ENCODE measurements at places on chromosomes 16 and 17.

DNA sequence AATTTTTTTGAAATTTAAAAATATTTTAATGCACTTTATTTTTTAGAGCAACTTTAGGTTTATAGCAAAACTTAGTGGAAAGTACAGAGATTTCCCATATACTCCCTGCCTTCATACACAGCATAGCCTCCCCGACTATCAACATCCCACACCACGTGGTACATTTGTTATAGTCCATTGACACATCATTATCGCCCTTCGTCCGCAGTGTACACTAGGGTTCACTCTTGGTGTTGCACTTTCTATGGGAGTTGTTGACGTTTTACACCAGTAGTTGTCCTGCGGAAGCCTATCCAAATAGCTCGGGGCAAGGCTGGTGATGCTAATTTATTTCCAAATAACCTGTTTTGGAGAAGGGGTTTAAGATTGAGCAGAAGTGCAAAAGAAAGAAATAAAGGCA is 52.6 kb downstream of the MYH3 start:
- no peak for DNase-seq

GRCh38 chr16:27625050-27625697 is 75.2 kb downstream of the KATNIP start:
- peak; percentile 53 for DNase-seq

DNA sequence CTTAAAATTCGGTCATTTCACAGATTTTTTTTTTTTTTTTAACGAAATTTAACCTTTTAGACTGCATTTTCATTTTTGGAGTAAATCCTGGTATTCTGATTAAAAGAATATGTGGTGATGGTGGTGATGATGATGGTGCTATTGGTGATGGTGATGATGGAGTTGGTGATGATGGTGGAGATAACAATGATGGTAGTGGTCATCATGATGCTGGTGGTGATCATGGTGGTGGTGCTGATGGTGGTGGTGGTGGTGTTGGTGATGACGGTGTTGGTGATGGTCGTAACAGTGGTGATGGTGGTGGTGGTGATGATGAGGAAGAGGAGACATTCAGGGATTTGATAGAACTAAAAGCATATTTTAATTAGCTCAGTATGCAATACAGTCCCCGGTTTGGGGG is 84.0 kb downstream of the TNRC6C start:
- no peak for DNase-seq

DNA sequence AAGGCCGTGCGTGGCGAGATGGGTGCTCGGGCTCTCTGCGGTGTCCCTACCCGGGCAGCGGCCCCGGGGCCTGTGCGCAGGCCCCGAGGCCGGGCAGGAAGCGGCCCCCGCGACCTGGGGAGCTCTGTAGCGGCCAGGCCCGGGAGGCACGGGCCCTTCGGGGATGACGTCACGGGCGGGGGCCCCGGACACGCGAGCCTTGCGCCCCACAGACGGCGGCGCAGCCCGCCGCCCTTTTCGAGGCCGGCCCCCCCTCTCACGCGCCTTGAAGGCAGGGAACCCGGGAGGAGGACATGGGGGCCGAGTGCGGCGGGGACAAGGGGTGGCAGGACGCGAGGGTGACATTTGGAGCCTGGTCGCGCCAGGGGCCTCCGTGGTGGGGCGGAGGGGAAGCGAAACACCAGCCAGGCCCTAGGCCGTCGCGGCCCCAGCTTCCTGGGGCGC is 1.1 kb downstream of the RAI1 start:
- DNase-seq: peak; percentile 28

DNA sequence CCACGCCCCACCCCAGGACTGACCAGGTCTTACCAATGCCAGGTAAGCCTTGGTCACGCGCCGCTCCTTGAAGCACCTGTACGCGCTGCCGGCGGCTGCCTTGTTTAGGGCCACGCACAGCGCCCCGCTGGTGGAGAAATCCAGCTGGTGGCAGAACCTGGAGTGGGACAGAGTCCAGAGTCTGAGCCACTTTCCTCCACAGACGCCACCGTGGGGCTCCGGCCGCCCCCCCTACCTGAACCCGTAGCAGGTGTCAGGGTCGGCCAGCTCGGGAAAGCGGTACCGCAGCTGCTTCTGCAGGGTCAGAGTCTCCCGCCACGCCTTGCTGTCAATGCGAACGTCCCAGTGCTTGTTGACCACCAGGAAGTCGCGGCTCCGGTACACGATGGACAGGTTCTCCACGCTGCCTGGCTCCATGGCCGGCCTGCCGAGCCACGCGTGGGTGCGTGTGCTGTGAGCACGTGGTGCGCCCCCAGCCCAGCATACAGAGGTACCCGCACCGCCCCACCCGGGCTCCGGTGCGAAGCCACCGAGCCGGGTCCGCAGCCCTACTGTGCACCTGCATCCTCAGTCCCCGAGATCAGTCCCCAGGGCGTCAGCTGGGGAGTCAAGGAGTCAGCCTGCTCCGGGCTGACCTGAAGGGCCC is 737 bp downstream of the RPUSD1 start:
- no peak for DNase-seq

GRCh38 chr17:81295676-81296381 is 722 bp upstream of the SLC38A10 start:
- peak; percentile 26 for DNase-seq

GRCh38 chr17:82754297-82755208 is 2.7 kb downstream of the TBCD start:
- DNase-seq: no peak

DNA sequence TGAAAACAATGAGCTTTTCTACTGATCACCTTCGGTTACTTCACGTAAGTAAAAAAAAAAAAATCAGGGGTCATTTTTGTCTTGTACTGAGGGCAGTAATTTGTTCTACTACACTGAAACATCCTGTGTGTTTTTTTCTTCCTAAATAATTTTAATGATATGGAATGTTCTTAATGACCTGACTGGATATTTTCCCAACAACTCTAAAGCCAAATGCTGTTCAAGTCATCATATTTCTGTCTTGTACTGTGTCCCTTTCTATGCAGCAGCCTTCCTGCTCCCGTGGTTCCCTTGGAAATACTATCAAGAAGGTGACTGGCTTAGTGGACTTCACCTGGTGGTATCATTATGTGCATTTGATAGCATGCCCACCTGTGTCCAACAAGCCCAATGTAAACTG is 10.8 kb upstream of the CDR2 start:
- DNase-seq: no peak

DNA sequence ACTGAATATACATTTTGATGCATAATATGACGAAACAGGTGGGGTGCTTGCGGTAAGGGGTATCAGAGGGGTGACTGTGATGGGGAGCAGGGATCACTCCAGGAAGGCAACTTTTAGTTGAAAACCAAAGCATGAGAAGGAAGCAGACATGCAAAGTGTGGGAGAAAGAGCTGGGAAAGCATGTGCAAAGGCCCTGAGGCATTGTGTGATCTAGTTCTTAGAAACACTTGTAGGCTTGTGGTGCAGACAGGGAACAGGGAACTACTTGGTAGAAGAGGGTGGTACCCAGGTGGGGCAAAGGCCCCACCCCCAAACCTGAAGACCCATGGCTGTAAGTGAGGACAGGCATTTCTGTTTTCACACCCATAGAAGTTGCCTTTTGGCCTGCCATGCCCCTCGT is 459.9 kb upstream of the EEF2KMT start:
- DNase-seq: no peak

GRCh38 chr17:57356153-57356718 is 99.9 kb downstream of the MSI2 start:
- DNase-seq: no peak

DNA sequence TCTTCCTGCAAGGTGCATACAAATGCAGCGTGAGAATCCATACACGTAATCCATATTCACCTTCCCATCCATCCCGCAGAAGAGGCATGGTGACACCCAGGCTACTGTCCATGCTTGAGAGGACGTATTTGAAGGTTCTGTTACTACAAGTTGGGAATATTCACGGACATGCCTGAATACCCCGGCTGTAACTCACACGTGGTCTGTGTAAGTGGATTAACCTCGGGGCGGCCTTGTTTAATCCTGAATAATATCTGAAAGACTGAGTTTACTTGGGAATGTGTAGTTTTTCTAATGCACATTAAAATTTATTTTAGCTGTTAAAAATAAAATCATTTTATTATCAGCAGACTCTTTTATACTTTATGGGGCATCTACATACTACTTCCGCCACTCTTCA is 13.1 kb downstream of the CPSF4L start:
- no peak for DNase-seq

- peak; percentile 42 for DNase-seq
These were observed 723 bp downstream of the TRIM37 start for GRCh38 chr17:59105852-59106462.

- peak; percentile 68 for DNase-seq
These were observed 88.2 kb downstream of the WDR59 start for GRCh38 chr16:74896389-74897370.

GRCh38 chr17:65301184-65301583 is 164.0 kb downstream of the RGS9 start:
- DNase-seq: no peak

GRCh38 chr17:70130289-70130688 is 39.0 kb upstream of the KCNJ2 start:
- no peak for DNase-seq

DNA sequence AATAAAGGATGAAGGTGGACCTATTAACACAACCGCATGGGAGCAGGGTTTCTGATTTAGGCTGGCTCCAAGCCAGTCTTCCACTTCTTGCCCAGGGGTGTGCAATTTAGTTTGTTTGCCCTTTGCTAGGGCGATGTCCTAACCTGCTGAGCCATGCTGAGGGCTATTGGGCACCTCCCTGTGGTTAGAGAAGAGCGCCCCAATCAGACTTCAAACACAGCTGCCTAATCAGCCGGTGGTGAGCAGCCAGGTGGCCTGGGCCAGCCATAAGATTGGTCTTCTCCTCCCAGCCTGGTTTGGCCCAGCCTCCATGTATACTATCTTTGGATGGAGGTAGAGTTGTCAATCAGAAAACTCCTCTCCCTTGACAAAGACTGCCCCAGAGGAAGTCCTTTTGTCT is 15.7 kb downstream of the TMEM94 start:
- DNase-seq: no peak

GRCh38 chr16:26987597-26988010 is 79.1 kb upstream of the C16orf82 start:
- DNase-seq: peak; percentile 46

DNA sequence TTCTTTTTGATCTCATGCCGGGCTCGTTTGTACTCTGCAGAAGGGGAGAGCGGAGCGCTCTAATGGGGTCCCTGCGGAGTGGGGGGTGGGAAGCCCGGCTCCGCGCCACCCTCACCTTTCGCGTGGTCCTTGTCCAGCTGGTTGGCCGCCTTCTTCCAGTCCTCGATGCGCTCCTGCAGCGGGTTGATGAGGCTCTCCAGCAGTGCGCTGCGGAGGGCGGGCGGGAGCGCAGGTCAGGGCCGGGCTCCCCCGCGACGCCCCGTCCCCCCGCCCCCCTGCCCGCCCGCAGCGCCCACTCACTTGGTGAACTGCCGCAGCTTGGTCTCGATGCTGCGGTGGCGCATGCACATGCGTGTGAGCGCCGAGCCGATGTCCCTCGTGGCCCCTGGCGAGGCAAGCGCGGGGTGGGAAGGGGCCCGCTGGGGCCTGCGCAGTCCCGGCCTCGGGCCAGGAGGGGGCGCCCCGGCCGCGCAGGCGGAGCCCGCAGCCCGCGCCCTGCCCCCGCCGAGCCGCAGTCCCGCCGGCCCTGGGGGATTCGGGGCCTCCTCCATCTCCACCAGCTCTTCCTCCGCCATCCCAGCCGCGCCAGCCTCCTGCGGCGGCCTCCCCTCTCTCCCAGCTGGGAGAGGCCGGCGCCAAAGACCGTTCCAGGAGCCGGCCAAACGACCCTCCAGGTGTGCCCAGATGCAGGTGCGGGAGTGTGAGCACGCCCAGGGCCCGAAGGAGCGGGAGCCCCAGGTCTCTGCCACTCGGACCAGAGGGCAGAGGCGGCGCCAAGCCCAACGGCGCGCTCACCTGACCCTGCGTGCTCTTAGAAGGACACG is 6.0 kb downstream of the MTSS2 start:
- no peak for DNase-seq

DNA sequence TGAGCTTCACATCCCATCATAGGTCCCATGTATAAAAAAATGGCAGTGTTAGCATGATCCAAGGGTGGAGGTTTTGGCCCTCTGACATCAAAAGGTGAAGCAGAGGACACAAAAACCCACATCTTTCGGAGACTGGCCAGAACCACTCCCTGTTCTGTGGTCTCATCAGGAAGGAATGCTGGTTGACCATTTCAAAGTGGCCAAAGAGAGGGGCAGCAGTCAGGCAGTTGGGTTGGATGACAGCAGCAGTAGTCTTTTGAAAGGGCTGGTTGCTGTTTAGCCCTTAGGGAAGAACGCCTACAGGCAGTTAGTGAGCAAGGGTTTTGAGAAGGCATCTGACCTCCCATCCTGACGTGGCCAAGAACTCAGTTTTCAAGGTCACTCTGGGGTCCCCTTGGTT is 40.5 kb downstream of the LCMT1 start:
- peak; percentile 70 for DNase-seq

DNA sequence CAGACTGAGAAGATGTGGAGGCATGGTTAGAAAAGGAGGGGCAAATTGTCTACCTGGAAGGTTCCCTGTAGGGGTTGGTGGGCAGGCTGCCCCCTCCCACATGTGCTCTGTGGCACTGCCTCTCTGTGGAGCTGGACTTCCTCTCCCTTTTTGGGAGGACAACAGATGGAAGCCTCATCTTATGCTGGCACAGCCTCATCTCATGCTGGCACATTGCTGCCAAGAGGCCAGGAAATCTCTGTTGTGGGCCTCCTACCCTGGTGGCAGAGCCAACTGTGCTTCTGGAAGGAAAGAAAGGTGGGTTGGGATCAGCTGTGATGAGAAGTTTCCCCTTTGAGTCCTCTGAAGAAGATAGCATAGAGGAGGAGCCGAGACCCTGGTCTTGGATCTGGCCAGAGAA is 19.7 kb upstream of the BRD7 start:
- DNase-seq: no peak

DNA sequence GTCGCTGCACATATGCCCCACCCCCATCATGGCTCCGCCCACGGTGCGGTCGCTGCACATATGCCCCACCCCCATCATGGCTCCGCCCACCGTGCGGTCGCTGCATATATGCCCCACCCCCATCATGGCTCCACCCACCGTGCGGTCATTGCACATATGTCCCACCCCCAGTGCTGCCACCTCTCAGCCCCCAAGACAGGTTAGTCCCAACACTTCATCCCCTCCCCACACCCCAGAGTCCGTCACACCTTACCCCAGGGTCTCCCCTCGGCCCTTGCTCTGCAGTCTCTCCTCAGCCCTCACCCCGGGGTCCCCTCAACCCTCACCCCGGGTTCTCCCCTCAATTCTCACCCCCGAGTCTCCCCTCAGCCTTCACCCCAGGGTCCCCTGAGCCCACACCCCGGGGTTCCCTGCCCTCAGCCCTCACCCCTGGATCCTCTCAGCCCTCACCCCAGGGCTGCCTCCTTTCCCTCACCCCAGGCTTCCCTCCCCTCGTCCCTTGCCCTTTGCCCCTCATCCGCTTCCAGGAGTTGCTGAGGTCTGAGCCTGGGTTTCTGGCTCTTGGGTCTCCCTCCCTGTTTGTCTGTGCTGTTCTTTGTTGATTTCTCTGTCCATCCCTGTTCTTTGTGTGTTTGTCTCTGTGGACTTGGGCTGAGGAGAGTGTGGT is 25.6 kb downstream of the TPSG1 start:
- DNase-seq: no peak

Data from fibroblast of the aortic adventitia (primary cell).